ENCODE measurements at places on chromosomes 5 and 9. TPM values are rescaled to one million over a fixed set of nuclear protein-coding genes. Genes with fewer than 3 reads are reported as not detected.

PCDHGB7 gene
- 4.4 TPM for total RNA-seq

MSMP gene
- total RNA-seq = not detected

REEP2 gene
- 31.0 TPM for total RNA-seq

SLC36A3 gene
- total RNA-seq = not detected

TAS2R1 gene
- not detected for total RNA-seq

CDC23 gene
- total RNA-seq = 40.2 TPM

WWC1 gene
- total RNA-seq = 183 TPM

SLC4A9 gene
- total RNA-seq = not detected

ATOX1 gene
- 81.0 TPM for total RNA-seq

ISL1 gene
- 39.4 TPM for total RNA-seq

C1QTNF2 gene
- 0.31 TPM for total RNA-seq

DNA sequence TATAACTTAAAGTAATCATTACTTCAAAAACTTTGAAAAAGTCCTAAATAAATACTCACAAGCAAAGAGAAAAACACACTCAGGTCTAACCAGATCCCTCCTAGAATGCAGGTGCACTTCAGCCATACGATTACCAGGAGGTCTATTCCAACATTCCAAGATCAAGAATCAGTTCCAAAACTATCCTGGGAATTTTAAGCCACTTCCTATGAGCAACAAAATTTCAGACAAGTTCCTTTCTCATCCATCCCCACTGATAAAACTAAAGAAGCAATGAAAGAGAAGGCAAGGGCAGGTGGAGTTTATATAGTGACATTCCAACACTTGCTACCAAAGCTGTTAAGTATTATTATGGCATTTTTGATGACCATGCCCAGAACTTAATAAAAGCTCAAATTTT is 29.6 kb downstream of the MLLT3 start:
- DNase-seq = no peak

- no peak for DNase-seq
Measured at GRCh38 chr9:87950296-87950695, 24.0 kb downstream of the CDK20 start.

- DNase-seq = no peak
Measured at GRCh38 chr9:103399535-103399934, 404.4 kb downstream of the CYLC2 start.

DNA sequence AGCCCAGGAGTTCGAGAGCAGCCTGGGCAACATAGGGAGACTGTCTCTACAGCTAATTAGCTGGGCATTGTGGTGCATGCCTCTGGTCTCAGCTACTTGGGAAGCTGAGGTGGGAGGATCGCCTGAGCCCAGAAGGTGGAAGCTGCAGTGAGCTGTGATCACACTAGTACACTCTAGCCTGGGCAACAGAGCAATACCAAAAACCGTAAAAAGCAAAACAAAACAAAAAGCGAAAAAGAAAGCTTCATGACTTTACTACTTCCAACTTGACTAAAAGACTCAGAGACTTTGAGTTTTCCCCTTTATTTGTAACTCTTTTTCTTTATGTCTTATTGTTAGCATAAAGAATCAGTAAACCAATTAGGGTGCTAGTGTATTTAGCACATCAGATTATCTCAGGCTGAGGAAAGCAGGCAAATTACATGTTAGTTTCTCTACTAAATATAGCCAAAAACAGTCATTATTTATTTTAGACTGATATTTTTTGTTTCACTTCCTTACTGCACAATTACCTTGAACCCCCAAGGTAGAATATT is 5.4 kb downstream of the RAD17 start:
- no peak for DNase-seq

DNA sequence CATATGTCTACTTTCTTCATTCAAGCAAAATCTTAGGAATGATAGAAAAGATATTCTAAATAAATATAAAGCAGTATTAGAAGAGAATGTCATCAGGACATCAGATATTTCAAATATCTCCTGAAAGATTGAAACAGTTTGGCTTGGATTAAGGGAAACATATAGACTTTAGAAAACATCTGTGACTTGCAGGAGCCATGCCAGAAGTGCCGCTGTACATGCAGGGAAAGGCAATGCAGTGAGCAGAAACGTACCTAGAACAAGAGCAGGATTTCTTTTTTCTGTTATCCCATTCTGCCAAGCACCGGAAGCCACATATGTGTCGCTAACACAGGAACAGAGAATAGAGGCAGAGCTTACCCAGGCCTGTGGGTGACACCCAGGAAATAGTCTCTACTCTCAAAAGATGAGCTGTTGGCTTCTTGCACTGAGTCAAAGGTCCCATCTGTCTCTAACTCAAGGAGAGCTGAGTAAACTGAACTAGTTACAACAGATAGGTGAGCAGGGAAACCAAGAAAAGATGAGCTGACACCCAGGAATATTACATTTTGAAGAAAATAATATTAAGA is 5.8 kb downstream of the ADAMTS19 start:
- no peak for DNase-seq

DNA sequence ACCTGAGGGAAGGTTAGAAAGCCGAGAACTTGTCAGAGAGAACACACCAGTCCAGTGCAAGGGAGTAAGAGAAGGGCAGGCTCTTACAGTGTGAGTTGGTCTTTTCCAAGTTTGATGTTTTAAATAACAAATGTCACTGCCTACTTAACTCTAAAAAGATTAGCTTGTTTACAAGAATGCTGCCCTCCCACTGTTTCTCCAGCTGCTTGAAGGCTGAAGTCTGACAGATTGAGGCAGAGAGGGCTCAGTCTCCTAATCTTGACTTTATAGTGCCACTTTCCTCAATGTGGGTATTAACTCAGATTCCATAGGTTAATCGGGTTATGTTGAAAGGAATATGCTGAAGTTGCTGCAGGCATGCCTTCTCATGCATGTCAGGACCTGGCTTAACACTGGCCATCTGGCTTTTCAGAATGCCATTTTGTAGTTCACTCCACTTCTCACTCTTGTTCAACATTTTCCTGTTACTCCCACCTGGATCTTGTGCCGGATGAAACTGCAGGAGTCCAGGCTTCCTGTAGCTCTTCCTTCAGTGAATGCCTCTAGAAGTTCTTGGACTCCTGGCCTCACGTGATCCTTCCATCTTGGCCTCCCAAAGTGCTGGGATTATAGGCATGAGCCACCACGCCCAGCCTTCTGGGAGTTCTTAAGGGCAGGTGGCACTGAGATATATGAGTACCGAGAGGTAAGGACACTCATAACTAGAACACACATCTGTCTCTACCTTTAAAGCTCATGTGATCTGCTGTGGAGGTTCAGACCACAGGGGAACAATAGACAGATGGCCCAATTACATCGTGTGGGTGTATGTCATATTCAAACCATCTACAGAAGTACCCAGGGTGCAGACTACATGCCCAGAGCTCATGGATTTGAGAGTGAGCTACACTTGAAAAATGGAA is 249.7 kb downstream of the ARHGAP26 start:
- DNase-seq = no peak

DNA sequence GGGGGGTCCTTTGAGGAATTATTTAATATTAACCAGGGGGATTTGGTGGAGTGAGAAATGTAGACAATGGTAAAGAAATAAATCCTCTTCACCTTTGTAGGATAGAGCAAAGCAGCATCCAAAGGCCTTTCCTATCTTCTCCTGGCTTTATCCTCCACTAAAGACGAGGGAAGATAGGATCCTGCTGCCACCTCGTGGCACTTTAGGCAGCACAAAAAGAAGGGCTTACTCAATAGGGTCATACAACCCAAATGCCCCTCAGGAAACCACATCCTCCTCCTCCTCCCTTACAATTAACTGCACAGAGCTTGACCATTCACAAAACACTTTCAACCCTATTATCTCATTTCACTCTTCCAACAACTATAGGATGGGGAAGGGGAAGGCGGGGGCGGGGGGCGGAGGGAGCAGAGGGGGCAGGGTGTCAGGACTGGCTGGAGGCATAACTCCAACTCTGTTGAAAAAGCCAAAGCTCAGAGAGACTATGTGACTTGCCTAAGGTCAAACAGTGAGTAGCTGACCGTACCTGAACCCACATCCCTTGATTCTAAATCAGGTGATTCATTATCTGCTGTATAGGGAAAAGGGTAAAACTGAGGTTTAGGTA is 45.4 kb upstream of the MYOT start:
- DNase-seq = no peak

GRCh38 chr5:151925340-151925739 is 689 bp upstream of the GLRA1 start:
- DNase-seq = no peak

GRCh38 chr5:158212917-158213316 is 354.0 kb upstream of the CLINT1 start:
- DNase-seq = no peak

- no peak for DNase-seq
Measured at GRCh38 chr5:53430618-53431252, 49.7 kb upstream of the FST start.

DNA sequence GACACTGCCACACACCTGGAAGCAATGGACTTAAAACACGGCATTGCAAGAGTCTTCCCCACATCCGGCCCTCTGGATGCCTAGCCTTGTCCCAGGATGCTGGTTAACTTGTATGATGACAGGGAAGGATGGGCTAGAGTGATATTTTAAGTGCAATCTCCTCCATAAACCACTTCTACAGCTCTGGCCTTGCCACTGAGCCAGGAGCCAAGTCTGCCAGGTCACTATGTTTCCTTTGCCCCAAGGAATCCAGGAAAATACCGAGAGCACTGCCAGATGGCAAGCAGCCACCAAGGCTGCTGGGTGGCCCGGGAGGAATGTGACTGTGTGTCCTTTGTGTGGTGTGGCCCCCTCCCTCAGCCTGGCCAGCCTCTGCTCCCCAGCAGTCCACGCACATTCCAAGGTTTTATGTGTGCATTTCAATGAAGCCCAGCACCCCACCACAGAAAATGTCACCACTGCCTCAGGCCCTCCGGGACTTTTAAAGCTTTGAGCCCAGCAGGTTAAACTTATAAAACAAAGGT is 106.0 kb downstream of the FRMD3 start:
- DNase-seq = no peak

DNA sequence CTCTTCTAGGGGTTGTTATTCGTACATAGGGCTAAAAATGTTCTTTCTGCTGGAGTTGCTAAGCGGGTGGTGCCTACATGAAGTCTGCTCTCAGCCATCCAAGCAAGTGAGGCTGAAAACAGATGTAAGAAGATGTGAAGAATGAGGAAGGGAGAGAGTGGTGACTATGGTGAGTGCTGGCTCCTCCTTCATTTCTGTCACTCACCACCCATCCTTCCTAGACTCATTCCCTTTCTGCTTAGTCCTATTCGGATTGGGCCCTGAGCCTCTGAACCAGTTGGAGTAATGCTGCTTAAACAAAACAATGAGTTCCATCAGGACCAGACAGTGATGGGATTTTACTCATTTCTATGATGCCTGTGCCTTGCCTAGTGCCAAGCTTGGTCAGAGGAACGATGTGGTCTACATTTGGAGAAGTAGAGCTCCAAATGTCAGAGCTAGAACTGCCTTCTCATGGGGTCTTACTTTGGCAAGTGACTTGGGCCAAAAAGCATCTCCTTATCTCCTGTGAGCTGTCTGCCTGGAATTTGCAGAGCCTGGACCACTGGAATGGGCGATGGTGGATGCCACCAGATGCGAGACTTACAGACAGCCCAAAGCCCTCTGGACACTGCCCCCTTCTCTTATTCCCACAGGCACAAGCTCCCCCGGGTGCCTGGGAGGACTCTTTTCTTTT is 192.9 kb downstream of the FBXL7 start:
- no peak for DNase-seq

GRCh38 chr5:62547945-62548630 is 30.5 kb upstream of the LRRC70 start:
- no peak for DNase-seq

- DNase-seq = no peak
Measured at GRCh38 chr5:134507452-134507851, 18.0 kb upstream of the JADE2 start.

DNA sequence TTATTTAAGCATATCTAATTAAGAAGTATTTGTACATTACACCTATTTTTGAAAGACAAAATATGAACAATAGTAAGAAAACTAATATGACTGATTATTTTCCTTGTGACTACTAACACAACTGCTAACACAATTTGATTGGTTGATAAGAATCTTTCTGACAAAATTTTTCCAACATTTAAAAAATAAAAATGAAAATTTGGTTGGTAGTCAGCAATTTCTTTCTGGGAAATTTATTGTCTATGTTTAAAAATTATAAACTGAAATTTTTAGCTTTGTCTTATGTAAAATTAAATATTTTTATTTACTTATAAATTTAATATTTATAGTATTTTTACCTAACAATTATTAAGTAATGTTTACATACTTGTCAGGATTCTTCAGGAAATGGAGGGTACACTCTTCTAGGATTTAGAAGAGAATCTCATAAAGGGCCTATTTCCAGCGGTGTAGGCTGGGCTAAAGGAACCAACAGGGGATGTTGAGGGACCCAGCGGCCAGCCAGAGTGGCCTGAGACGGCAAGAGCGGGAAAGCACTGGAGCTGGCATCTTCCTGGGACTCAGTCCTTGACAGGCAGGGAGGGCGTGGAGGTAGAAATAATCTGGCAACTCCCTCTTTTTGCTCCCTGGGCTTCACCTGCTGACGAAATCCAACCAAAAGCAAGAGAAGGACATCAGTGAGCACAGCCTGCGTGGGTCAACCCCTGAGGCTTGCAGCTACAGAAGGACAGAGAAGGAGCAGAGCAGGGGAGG is 14.7 kb upstream of the FAM120A start:
- DNase-seq = no peak

GRCh38 chr5:172593721-172594235 is 47.3 kb upstream of the NEURL1B start:
- DNase-seq = no peak

GRCh38 chr5:177487975-177488374 is 9.4 kb downstream of the PDLIM7 start:
- DNase-seq = no peak

GRCh38 chr5:175748650-175749049 is 90.8 kb downstream of the HRH2 start:
- DNase-seq = no peak

DNA sequence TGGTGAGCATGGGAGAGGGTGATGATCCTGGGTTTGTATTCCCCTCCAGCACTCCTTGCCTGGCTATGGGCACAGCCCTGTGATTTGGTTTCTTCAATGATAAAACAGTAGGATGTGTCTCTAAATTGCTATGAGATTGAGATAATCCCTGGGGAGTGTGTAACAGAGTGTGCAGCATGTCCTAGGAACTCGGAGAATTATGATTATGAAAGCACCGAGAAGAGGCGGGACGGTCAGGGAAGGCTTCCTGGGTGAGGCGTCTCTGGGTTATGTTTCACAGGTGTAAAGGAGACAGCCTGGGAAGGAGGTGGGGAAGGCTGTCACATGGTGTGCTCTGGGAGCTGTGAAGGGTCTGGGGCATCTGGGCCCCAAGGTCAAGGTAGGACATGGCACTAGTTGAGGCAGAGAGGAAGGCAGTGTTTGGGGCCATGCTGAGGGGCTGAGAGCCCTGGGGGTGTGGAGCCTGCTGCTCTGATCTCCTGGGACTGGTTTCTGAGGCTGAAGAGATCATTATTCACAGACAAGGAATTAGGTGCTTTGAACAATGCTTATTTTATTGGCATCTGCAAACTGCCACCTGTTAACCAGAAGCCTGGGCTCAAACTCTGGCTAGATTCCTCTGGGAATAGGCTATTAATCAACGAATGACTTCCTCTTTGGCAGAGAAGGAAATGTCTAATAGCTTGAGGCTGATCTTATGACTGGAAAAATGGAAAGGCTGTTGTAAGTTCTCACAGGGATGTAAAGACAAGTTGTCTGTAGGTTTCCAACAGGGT is 73.8 kb upstream of the IL12B start:
- DNase-seq = no peak

GRCh38 chr5:17730421-17730820 is 96.2 kb downstream of the TAF11L14 start:
- DNase-seq = no peak

Data from type B pancreatic cell (in vitro differentiated cells).